A375 (cell line): ENCODE measurements at places on chromosomes 3 and 15. TPM values are rescaled to one million over a fixed set of nuclear protein-coding genes. Genes with fewer than 3 reads are reported as not detected.

The TERC gene
- total RNA-seq, result 10.9 and 21.8 TPM in 2 replicates

The CELSR3 gene
- 7.3 and 7.9 TPM in 2 replicates for total RNA-seq

The TAGLN3 gene
- total RNA-seq, result 10.9 and 13.3 TPM in 2 replicates

The DHX36 gene
- total RNA-seq, result 45.5 and 75.7 TPM in 2 replicates

The FHIT gene
- 0.11 and 0.23 TPM in 2 replicates for total RNA-seq

The SYNM gene
- total RNA-seq, result 21.6 and 24.0 TPM in 2 replicates

The ATP13A5 gene
- not detected in 2 replicates for total RNA-seq

The CP gene
- total RNA-seq, result not detected in 2 replicates

The SKOR1 gene
- 0.53 and 1.1 TPM in 2 replicates for total RNA-seq

The SLC41A3 gene
- 39.7 and 47.3 TPM in 2 replicates for total RNA-seq
